ENCODE measurements at places on chromosomes 2 and 18.
A peak's percentile ranks its signal among the peaks of the same experiment; 100 is the strongest.

DNA sequence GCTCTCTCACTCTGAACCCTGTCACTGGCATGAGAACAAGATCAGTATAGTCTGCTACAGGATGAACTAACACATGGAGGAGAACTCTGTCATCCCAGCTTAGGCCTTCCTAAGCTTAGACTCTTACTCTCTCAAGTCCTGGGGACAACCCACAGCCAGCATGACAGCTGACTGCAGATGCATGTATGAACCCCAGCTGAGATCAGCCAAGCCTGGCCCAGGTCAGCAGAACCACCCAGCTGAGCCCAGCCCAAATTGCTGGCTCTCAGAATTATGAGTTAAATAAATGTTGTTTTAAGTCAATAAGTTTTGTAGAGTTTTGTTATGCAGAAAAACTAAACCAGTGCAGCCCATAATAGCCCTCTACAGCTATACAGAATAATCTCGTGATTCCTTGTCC, 287.3 kb downstream of the TNS1 start:
- no peak for DNase-seq

DNA sequence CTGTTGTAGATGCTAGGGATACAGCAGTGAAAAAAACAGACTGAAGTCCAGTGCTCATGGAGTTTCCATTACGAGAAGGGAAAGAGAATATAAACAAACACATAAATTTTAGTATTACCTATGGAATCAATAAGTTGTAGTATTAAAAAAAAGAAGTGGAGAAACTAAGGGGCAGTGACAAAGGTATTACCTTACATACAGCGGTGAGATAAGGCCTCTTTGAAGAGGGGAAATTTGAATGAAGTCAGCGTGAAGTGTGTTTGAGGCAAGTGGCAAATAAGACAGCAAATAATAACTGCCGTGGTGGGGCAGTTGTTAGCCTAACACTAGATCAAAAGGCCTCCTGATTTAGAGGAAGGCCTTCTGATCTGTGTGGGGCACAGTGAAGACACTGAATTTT, 57.9 kb downstream of the TLK1 start:
- no peak for DNase-seq

DNA sequence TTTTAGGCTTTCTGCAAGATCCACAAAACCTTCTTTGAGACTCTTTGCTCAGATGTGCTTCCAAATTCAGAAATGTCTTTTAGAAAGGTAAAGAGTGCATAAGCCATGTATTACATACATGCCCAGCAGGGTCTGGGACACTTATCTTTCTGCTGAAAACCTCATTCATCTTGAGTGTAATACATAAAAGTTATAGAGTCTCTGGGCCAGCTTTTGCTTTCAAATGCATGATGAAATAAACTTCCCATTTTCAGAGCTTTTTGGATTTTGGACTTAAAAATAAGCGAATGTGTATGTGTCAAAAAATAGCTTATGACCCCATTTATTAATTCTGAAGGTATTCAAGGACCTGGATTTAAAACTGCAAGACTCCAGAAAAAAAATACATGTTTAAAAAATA, 8.0 kb downstream of the CYRIA start:
- no peak for DNase-seq

GRCh38 chr2:224594840-224595239, 9.7 kb upstream of the CUL3 start:
- no peak for DNase-seq

- no peak for DNase-seq
Measured at GRCh38 chr2:96241900-96242611, 23.7 kb downstream of the TMEM127 start.

- DNase-seq: no peak
Measured at GRCh38 chr18:77851802-77852201, 602.2 kb downstream of the GALR1 start.

DNA sequence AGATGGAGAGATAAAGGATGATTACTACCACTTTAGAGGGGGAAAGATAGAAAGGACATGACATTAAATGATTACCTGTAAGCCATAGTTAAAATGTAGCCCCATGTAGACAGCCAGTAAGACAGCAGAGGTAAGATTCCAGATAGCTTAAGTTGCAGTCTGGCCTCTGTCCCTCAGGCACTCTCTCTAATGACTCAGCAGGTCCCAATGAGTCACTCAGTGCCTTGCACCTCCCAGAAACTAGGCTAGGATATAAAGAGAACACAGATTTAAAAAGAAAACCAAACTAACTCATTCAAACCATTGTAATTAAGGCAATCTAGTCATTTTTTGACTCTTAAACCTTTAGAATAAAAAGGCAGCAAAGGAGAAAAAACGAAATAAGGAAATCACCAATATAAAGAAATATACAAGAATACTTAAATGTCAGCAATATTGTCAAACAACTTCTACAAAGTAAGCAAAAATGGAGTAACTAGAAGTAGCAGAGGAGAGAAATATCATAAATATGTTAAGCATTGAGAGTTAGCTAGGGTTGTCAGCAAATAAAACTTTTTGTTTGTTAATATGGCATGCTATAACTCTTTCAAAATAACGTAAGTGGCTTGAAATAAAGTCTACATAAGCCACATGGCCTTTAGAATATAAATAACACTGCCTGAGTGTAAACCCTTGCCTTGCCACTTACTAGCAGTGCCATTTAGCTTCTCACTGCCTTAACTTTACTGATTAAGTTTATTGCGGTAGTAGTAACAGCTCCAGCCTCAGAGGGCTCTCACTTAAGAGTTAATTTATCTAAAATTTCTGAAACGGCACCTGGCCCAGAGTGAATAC, 48.5 kb downstream of the SOCS6 start:
- peak; percentile 14 for DNase-seq

DNA sequence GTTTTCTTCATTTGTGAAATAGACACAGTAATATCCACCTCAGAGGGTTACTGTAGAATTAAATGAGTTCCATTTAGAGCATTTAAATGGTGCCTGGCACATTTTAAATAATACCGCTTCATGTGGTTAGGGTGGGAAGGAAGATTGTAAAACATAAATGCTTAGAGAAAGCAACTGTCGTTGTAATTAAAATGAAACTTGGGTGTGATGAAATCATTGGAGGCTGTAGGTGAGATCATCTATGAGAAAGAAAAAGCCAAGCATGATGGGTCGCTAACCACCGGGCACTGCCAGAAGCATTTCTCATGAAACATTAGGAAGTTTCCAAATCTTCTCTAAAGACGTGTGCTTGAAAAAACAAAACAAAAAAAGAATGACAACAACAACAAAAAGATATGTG, 8.2 kb upstream of the SLC39A10 start:
- DNase-seq: no peak

DNA sequence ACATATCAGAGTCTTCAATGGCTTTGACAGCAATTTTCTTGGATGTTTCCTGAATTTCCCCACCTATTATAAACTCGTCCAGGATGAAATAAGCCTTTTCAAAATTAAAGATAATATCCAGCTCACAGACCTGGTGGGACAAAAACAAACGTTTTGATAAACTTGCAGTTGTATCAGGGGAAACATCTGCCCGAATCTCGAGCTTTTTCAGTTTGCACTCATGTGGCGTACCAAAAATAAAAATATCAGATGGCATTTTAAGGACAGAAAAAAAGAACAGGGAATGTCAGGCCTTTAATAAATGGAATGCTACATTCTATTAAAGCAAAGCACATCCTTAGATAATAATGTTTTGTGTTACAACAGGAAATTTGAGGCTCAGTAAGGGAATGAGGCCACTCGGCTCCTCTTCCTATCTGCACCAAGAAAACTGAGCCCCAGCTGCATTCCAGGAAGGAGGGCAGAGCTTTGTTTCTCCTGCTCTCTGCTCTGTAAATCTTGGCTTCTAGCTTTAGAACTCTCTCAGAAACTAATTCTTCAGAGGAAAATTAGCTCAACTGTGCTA, 72.1 kb downstream of the AP1S3 start:
- DNase-seq: no peak

GRCh38 chr2:230582851-230583283, 129.8 kb upstream of the CAB39 start:
- DNase-seq: no peak

- DNase-seq: no peak
Measured at GRCh38 chr2:98793897-98794830, 63.2 kb upstream of the MGAT4A start.

GRCh38 chr2:45813003-45813941, 161.8 kb downstream of the PRKCE start:
- DNase-seq: no peak

DNA sequence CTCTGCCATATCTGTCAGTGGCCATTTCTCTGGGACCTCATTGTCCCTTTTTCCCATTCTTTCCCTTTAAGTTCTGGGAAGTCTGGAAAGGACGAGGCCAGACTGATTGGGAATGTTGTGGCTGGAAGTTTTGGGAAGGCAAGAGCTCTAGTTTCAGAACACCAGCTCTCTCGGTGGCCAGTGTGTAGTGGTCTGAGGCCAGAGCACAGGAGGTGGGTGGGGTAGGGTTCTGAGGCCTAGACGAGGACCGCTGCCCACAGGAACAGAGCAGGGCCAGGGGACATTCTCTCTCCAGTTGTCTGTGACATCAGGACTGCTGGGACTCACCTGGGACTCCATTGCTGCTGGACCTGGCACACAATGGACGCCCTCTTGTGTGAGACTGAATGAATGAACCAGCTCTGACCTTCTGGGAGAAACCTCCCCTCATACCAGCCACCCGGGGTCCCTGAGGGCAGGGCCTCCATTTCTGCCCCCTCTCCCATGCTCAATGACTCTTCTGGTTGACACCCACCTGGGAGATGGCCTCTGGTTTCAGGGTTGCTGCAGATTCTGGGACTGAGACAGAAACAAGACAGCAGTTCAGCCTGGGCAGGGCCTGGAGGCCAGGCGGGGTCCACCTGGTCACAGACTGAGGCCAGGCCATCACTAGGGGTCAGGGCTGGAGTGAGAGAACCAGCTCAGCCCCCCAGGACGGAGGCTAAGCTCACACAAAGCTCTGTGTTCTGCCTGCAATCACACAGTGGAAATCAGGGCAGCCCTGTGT, 8.4 kb upstream of the NPPC start:
- peak; percentile 28 for DNase-seq

- no peak for DNase-seq
Measured at GRCh38 chr2:43948370-43948769, 47.4 kb downstream of the LRPPRC start.

DNA sequence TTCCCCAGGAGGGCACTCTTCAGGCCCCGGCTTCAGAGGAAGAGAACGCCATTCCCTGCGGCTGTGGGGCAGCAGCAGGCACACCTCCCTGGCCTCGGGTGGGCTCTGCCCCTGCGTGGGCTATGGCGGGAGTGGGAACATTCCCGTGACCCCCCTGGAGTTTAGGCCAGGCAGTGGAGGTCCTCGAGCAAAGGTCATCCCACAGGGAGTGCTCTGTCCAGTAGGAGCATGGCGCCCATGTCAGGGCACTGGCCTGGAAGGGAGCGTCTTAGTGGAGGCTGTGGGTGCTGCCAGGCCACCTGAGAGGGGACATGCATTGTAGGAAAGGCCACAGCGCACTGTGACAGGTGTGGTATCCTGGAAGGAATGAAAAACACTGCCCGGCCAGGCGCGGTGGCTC, 9.2 kb upstream of the NFATC1 start:
- no peak for DNase-seq

DNA sequence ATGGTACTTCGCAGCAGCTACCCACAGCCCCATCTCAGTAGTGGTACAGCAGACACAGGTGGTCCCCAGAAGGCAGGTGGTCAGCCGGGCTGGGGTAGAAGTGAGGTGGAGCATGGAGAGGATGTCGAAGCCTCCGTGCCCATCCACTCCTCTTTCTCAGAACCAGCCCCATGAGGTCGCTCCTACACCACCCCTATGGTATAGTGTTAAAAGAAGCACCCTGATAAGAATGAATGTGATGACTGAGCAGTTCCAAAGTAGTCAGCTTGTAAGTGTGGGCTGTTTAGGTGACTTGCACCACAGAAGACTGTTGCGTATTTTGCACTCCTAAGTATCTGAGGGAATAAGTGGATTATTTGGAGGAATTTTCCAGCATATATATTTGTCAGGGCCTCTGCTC, 111.3 kb downstream of the WDSUB1 start:
- no peak for DNase-seq

GRCh38 chr18:50076277-50076676, 118.7 kb downstream of the MYO5B start:
- no peak for DNase-seq

- no peak for DNase-seq
Measured at GRCh38 chr18:2312440-2312839, 258.9 kb downstream of the METTL4 start.
